HEK293T (cell line): ENCODE measurements at places on chromosomes 13 and 19.

GRCh38 chr13:49436890-49437289 is 7.0 kb downstream of the CAB39L start:
- DNase-seq = no peak

DNA sequence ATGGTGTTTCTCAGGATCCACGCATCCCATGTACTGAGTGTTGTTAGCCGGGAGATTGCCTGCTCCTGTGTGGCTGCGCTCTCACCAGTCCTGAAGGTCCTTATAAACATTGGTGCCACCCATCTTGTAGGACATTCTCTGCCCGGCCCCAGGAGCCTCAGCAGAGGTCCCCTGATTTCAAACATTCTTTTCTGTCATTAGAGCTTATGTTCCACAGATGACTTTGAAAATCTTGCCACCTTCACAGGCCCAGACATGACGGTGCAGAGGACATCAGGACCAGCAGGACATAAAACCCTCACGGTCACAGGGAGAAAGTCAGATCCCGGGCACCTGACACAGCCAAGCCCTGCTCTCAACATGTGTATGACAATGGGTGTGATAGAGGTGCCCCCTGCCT is 33.2 kb upstream of the PEPD start:
- no peak for DNase-seq

DNA sequence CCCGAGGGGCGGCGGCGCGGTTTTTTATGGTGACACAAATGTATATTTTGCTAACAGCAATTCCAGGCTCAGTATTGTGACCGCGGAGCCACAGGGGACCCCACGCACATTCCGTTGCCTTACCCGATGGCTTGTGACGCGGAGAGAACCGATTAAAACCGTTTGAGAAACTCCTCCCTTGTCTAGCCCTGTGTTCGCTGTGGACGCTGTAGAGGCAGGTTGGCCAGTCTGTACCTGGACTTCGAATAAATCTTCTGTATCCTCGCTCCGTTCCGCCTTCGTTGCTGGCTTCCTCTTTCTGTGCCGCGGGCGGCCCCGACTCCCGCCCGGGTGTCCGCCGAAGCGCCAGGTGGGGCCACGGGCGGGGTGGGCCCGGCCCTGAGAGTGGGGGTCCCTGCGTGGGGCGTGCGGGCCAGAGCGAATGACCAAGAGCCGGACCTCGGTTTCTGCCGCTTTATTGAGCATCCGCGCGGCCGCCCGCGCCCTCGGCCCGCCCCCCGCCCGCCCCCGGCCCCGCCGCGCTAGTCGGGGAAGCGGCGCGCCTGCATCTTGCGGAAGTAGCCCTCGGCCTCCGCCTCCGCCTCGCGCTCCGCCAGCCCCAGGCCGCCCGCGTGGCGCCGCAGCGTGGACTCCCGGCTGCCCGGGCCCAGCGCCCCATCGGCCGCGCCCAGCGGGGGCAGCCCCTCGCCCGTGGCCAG is 9.6 kb downstream of the PLPPR3 start:
- no peak for DNase-seq

GRCh38 chr13:66314911-66315310 is 915.2 kb downstream of the PCDH9 start:
- no peak for DNase-seq

- no peak for DNase-seq
Measured at GRCh38 chr19:15074371-15074770, 7.6 kb upstream of the OR1I1 start.

GRCh38 chr13:36405151-36405550 is 27.1 kb upstream of the CCNA1 start:
- no peak for DNase-seq
